ENCODE measurements at places on chromosomes 12 and 14.

- no peak for DNase-seq
Measured at GRCh38 chr14:76939015-76939742, 89.3 kb downstream of the IRF2BPL start.

DNA sequence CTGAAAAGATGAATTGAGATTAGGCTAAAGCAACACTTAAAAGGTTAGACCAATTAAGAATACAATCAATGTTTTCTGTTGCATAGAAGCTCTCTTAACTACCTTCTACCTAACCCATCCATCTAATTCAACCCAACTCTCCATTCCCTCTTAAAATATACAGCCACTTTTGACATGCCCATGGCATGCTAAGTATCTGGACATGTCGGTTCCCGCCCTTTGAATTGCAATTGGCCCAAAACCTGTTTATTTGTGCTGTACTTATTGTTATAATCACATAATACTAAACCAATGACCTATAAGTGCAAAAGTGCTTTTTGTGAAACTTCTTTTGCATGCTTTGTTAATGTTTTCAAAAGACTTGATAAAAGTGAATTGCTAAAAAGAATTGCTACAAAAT lies 37.6 kb upstream of the APPL2 start:
- DNase-seq, result no peak

DNA sequence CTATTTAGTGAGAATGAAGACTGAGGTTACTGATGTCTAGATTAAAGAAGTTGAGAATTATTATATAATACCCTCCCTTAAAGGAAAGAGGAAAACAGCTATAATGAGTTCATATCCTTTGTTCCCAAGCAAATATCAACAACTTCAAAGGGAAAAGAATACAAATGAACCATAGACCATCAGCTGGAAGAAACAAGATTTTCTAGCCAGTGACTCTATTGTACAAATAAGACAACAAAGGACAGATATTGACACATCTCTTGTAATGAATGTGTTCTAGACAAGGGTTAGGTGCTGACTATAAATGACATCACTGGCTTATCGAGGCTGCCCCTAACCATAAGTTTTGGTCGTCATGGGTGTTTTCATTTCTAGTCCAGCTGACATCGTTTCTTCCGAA lies 48.2 kb downstream of the SLC38A4 start:
- DNase-seq, result no peak

DNA sequence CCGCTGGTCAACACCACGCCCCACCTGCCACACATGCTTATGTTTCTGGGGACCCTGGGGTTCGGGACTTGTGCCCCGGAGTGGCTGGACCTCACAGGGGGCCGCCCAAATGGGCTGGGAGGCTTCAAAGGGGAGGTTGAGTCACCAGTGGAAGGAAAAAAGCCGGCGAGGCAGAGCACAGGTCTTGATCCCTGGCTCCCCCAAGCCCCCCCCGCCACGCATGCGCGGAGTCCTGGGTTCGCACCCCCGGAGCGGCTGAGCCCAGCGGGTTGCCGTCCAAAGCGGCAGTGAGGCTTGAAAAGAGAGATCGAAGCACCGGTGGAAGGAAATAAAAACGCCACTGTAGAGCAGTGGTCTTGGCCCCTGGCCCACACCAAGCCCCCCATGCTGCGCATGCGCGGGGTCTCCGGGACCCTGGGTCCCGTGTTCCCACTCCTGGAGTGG lies 313.5 kb downstream of the ALG10 start:
- DNase-seq, result no peak

GRCh38 chr12:57201219-57201618 lies 15.4 kb upstream of the NXPH4 start:
- DNase-seq, result no peak

- DNase-seq, result no peak
Measured at GRCh38 chr12:66804563-66804974, 125.7 kb upstream of the GRIP1 start.

DNA sequence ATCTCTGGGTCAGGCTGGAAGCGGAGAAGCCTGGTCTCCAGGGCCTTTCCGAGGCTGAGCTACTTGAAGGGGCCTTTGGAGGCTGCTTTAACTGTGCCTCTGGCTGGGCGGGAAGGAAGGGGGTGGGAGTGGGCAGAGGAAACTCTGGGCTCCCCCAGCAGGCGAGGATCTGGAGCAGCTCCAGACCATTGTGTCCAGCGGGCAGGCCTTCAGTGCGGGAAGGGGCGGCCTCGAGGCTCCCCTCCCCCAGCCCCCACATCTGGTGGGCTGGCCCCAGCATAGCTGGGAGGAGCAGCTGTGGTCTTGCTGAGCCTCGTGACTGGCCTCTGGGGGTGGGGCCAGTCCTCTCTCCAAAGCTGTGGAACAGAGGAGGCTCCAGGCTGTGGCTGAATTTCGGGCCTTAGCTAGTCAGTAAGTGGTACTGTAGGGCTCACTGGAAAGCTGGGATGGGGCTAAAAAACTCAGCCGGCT lies 3.4 kb downstream of the TAMALIN start:
- DNase-seq, result no peak

DNA sequence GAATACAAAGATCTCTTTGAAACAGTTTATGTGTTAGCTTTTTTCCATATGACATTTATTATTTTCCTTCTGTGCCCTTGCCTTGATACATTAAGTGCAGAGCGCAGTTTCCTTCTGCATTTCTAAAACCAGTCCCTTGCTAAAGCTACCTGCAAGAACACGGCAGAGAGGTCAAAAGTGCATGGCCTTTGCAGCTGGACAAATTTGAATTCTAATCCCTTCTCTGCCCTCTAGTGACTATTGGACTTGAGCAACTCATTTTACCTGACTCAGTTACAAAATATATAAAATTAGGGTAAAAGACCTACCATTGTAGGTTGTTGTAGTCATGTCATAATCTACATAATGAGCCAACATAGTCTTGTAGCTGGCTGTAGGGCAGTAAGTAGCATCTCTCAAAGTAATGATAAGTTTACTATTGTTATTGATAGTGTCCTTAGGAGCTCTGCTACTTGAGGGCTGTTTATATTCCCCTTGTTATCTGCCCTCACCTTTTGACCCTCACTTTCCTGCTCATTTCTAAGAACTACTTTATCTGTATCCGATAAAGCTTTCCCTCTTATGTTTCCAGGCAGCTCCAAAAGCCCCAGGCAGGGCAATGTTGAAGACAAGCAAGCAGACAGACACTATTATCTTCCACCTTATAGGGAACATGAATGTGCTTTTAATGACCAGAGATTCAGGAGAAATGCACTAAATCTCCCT lies 120.0 kb upstream of the PDZRN4 start:
- no peak for DNase-seq

DNA sequence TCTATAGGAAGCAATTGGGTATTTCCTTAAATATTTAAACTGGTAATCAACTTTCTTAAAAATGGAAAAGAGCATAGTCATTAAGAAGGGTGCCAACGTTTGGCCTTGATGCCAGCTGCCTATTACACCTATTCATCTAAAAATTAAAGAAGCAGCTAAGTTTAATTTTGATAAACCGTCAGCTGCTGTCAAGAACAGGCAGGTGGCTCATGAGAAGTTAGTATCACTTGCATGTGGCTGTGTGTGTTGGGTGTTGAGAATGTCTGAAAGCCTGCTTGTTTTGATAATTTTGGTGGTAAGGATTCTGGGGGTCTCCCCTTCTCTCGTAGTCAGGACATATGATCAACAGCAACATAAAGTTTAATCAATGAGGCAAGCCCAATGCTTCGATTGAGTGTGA lies 6.5 kb downstream of the GLRX5 start:
- no peak for DNase-seq

DNA sequence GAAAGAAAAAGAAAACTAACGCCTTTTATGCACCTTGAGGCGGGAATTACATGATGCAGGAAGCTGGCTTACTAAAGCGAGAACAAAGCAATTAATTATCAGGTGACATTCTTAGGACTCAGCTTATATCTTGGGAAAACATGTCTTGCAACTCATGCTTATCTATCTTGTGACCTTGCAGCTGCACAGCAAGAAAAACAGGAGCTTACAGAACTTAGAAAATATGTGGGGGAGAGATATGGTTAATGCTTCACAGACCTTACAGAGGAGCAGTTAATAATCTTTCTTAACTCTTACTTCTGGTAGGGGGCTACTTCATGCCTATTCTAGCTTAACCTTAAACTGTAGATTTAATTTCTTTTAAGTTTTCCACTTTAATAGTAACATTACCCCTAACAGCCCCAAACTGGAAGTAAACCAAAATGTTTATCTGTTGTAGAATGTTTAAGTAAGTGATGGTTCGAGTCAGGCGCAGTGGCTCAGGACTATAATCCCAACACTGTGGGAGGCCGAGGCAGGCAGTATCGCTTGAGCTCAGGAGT lies 13.2 kb upstream of the OR11G2 start:
- no peak for DNase-seq

- peak; percentile 91 for DNase-seq
Measured at GRCh38 chr12:74537707-74538385, at the start of gene ATXN7L3B. Gene ATXN7L3B (plus strand): TSS chr12:74537835. CDS start chr12:74538113, 278 bp downstream.

DNA sequence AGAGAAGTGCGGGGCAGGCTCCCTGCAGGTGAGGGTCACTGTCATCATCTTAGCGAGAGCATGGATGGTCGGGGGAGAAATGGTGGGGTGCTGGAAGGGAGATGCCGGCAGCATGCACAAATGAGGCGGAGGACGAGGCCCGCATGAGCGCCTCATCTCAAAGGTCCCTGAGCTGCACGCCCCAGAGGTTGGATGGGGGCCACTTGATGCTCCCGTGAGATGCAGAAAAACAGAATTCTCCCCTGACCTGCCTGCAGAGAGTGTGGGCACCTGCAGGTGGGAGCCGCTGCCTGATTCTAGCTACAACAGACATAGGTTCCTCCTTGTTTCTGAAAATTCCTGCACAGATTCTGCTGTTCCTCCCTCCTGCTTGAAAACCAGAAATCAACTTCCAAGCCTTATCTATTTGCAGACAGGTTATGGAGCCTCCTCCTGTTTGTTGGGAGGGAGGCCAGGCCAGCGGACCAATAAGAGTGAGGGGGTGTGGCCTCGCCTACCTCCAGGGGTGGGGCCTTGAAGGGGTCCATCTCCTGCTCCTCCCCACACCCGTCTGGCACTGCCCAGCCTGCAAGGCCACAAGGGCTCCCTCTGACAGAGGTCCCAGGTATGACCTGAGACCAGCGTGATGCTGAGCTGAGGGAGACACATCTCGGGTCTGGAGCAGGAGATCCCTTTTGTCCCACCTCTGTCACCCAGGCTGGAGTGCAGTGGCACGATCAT lies 67.2 kb downstream of the KDM2B start:
- DNase-seq, result no peak

- DNase-seq, result no peak
Measured at GRCh38 chr14:88669346-88669745, 106.5 kb downstream of the ZC3H14 start.

GRCh38 chr14:39474416-39474911 lies 42.2 kb upstream of the FBXO33 start:
- no peak for DNase-seq

DNA sequence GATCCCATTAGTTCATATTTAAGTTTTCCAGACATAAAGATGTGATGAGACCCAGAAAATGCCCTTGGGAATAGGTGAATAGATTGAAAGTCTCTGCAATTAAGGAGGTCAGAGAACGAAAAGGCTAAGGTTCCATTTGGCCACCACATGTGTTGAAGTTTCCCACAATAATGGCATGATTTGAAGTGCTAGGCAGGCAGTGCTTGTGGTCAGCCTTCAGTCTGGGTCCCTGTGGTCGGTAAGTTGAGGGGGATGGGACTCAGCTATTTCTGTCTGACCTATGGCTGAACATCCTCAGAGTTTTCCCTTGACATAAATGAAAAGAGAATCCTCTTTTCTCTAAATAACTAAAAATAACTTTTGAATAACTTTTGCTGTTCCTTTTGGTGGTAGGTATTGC lies 92.4 kb downstream of the PELI2 start:
- DNase-seq, result no peak

DNA sequence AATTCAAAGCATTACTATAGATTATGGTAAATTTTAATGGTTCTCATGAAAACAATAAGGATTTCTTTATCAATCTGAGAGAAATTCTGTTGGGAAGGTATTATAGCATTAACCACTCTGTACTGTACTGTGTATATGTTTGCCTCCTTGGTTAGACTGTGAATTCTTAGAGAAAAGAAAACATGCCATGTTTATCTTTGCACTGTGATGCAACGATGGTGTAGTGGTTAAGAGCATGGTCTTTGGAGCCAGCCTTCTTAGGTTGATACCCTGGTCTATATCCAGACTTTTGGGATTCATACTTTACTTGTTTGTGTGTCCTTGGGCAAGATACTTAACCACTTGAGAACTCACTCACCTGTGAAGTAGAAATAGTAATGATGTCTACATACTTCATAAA lies 32.2 kb upstream of the NUBPL start:
- no peak for DNase-seq

GRCh38 chr12:106782619-106783018 lies 8.1 kb downstream of the RIC8B start:
- DNase-seq, result no peak

DNA sequence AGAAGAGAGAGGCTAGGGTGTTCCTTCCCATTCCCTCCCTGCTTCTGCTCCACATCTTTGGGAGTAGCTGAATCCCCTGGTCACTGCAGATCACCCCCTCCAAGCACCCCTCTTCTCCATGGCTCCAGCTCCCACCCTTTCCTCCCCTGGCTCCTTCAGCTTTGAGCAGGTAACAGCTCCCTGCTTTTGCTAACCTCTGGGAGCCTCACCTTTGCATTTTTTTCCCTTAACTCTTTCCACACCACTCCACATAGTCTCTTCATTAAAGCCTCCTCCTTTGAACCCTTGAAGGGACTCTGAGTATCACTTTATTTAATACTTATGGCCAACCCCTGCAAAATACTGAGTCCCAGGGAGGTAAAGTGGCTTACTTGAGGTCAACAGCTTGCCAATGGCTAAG lies 25.7 kb upstream of the SERPINA6 start:
- no peak for DNase-seq

GRCh38 chr12:9669019-9669326 lies 540 bp upstream of the CLEC2D start:
- no peak for DNase-seq

DNA sequence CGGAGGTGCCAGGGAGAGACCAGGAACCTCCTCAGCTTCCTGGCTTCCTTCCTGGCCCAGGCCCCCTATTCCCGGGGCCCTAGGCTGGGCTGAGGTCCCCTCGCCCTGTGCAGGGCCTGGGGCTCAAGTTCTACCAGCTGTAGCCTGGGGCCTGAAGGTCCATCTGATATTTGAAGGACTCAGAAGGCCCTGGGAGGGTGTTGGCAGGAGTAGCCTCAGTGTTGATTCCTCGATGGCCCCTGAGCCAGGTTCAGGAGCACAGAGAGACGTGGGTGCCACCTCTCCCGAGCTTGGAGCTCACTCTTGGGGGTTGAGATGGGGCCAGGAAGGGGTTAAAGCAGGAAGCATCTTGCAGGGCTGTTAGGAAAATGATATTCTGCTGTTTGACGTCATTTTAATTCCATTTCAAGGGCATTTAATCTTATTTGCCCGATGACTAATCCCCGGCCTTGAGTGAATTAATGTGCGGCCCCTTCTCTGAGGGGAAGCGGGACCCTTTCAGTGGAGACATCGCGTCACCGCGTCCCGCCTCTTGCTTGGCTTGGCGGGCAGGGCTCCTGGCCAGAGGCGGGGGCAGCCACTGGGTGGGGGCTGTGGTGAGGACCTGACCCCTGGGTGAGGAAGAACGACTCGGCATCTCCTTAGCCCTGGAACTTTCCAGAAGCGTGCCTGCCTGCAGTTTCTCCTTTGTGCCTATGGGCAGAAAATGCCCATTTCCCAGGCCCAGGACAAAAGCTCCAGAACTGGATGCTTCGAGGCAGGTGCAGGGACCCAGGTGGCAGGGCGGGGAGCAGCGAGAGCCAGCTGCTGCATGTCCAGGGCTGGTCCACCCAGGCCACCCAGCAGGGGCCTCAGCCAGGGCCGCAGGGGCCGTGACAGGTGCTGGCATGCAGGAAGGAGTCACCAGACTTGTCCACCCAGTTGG lies 158.3 kb downstream of the KIF26A start:
- DNase-seq, result no peak

GRCh38 chr12:107539196-107539939 lies 146.2 kb upstream of the PWP1 start:
- no peak for DNase-seq

All from stimulated activated CD8-positive, alpha-beta memory T cell treated with anti-CD3 and anti-CD28 coated beads, Interleukin-2, amount 100 ng/mL, for 1 hour (primary cell).